AG09309 (cell line): ENCODE measurements at places on chromosomes 4 and X.

DNA sequence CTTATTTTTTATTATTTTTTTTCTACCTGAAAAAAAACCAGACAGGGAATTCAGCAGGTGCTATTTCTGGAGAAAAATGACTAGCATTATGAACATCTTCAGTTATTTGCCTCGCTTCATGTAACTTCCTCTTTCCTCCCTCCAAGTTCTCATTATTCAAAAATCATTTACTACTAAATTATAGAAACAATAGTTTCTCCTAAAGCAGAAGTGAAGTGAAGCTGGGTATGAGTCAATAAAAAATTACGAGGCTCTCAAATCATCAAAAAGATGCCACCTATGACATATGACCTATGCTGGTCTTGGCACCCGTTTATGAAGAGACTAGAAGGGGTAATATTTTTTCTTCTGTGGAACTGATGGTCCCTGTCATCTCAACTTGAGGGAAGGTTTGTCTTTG, 145.0 kb upstream of the AADAT start:
- no peak for DNase-seq

DNA sequence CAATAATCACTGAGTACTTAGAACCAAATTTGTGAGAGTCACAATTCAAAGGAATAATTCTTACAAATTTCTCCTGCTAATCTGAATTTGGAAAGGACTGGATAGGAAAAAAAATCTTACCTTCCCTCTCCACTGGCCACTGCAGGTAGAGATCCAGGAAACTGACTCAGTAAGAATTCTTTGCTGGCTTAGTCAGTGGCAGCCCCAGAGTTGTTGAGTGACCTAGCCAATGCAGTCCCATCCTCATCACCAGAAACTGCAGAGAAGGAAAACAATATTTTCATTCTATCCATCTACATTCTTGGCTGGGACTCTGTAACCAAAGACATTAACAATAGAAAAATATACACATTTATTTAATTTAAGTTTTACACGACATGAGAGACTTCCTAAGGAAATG, 572.0 kb downstream of the ADGRL3 start:
- DNase-seq, result no peak

GRCh38 chr4:188661502-188661901, 522.3 kb downstream of the TRIML1 start:
- DNase-seq, result no peak

GRCh38 chr4:99816545-99817308, at the start of gene DAPP1:
Gene DAPP1 (plus strand): TSS chr4:99816827. CDS start chr4:99816914, 87 bp downstream.
- DNase-seq, result no peak

DNA sequence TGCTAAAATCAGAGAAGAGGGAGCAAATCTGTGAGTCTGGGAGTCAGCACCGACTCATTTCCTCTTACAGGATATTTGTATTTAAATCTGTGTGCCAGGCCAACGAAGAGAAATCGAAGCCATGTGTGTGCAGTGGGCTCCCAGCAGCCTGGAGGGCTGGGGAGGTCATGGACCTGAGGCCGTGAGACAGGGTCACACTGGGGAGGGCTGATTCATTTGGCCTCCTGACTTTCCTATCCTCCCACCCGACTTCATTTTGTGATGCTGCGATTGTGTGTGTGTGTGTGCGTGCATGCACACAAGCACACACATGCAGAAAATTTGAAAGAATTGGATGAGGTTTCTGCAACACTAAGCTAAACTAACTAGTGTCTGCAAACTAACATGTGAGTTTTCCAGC, 48.7 kb upstream of the STX18 start:
- no peak for DNase-seq

DNA sequence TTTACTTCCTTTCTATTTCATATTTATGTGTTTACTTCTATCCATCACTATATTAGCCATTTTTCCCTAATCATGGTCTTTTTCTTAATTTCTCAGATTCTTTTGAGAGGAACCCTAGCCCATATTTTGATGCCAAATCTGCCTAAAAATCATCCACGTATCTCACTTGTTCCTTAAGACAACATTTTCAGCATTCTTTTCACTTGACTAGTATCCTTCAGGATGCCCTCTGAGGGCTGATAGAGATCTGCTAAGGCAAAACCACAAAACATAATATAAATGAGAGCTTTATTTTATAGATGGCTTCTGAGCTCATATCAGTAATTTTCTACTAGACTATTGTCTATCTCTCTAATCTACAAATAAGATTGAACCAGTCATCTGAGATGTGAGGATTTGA, 341.9 kb downstream of the GPM6A start:
- peak; percentile 10 for DNase-seq

GRCh38 chr4:113976741-113977525, 2.5 kb downstream of the ARSJ start:
- DNase-seq, result no peak

- no peak for DNase-seq
These were observed 15.1 kb upstream of the TNIP2 start for GRCh38 chr4:2771264-2771663.

DNA sequence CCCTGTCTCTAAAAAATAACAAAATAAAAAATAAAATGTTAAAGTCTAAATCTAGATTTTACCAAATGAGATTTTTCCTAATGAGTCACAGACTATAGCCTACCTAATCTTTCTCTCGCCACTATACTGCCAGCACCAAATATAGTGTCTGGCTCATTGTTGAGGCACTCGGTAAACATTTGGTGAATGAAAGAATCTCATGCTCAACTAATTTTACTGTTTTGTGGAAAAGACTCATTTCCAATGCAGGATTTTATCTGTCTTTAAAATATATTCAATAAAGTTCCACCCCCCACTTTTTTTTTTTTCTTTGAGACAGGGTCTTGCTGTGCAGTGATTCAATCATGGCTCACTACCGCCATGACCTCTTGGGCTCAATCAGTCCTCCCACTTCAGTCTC, 71.5 kb downstream of the PLS3 start:
- peak; percentile 7 for DNase-seq

GRCh38 chrX:31889088-31889487, 817.2 kb upstream of the FTHL17 start:
- DNase-seq, result no peak

GRCh38 chr4:103493450-103494159, 226.2 kb downstream of the TACR3 start:
- DNase-seq, result no peak

DNA sequence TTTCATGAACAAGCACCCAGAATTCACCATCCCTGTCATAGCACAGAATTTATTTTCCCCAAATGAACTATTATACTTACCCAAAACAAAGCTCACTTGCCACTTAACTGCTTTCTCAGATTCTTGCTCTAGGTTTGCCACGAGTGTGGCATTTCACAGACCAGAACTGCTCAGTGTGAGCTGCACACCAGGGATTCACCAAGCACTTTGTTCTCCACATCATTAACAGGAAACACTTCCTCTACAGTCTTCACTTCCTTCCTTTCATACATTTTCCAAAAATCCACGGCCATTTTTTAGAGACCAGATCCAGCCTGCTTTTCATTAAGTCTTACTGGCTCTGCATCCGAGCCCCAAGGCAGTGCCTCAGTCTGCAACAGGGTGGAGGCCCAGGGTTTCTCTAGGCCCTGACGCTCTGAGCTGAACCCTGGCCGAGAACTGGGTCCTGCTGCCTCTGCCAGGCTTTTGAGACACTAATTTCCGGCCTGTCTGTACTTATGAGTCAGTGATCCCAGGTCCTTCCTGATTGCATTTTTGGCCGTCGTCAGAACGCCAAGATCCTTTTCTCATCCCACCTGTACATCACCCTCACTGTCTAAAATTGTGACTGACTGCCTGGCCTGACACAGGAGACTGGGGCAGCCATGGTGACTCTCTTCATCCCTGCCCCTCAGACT, 67.6 kb upstream of the MTNR1A start:
- peak; percentile 45 for DNase-seq

- no peak for DNase-seq
These were observed 78.9 kb downstream of the MBNL3 start for GRCh38 chrX:132409780-132410556.

DNA sequence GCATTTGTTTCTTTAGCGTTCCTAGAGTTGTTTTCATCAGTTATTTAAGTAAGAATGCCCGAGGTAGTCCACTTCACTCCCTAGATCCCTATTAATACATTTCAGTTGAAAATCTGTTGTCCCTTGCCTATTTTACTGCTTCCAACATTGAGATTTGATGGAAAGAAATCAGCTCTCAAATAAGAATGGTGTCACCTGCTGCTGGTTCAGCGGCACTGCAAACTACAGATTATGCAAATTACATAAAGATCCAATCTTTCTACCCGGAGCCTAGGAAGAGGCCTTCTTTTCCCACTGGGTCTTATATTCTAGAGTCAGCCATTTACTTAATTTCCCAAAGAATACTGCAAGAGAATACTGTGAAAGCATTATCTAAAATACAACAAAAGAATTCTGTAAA, 597.6 kb upstream of the MAGEB2 start:
- no peak for DNase-seq

GRCh38 chr4:84482564-84483563, 16.2 kb downstream of the NKX6-1 start:
- no peak for DNase-seq

DNA sequence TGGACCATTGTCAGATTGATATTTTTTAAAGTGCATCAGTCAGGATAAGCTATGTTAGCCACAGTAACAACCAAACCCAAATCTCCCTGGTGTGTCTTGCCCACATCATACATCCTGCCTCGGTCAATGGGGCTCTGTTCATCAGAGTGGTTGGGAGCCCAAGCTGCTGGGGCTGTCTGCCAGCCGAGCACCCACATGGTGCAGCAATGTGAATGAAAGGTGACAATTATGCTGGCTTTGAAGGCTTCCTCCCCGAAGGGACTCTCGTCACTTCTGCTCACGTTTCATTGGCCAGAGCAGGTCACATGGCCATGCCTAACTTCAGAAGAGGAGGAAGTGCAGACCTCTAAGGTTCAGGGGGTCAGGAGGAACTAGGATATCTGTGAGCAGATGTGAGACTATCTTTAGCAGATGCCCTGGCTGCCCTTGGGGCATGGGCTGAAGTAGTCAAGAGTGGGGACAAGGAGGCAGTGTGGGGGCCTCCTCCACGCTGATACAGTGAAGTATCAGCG, 1.3 kb upstream of the JAKMIP1 start:
- no peak for DNase-seq

- no peak for DNase-seq
These were observed 214.8 kb downstream of the SPATA18 start for GRCh38 chr4:52265781-52266525.

DNA sequence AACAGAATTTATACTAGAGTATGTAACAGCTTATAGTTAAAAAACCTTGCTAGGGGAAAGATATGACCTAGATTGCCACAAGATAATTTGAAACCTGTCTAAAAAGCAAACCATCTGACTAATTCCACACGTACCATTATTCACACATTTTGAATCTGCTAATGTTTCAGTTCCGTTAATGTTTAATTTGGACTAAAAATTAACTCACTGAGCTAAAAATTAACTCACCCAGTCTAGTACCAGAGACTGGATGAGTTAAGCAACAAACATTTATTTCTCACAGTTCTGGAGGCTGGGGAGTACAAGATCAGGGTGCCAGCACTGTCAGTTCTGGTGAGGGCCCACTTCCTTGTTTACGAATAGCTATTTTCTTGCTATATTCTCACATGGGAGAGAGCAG, 231.5 kb upstream of the DIAPH2 start:
- DNase-seq, result no peak

GRCh38 chrX:133916984-133917722, 68.2 kb downstream of the GPC3 start:
- no peak for DNase-seq

GRCh38 chrX:156001001-156001666, 3.6 kb downstream of the IL9R start:
- no peak for DNase-seq

DNA sequence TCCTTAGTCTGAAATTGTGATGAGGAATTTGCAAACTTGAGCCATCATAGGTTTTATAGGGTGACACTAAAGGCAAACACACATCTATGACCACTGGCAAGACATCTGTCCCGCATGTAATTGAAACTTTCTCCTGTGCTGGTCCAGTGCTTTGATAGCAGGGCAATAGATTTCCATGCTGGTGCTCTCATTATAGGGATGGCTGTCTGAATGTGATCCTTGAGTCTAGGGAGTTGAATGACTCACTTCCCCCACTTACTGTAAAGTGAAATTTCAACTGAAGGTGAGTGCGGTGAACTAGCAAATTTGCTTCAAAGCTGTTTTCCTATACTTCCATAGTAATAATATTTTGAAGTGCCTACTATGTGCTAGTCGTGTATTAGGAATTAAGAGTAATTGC, 1630.0 kb downstream of the STIM2 start:
- no peak for DNase-seq

DNA sequence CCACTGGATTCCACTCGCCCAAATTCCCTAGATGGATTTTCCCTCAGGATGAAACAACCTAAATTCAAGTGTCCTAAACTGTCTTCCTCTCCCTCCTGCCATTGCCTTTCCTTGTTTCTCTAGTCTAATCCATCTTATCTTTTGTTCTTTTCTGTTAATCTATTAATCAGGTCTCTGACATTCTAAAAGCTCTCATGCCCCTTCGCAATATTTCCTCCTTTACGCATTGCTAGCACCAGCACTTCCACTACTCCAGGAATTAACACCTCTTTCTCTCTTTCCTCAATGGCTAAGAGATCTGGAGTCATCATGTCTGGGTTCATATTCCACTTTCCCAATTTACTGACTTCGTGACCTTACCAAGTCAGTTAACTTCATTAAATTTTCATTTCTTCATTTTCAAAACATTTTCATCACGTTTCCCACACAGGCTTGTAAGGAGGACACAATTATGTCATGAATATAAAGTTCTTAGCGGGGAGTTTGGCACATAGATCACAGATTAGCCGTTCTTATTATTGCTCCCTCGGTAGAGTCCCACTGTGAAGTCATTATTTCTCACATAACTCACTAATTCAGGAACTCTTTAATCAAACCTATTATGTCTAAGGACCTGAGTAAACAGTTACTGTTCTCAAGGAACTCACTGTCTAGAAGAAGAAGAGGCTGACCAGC, 45.3 kb downstream of the FAT4 start:
- DNase-seq, result no peak

DNA sequence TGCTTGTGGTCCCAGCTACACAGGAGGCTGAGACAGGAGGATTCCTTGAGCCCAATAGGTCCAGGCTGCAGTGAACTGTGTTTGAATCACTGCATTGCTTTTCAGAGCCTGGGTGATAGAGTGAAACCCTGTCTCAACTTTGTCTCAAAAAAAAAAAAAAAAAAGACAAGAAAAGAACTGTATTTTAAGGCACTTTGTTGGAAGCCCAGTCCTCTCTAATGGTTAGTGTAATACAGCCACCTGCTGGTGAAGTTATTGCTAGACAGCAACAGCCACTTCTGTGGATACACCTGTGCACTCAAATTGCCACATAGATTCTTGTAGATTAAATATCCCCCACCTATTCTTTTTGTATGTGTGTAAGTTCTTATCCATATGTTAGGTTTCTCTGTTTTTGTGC, 10.1 kb upstream of the FGG start:
- DNase-seq, result no peak

- DNase-seq, result no peak
These were observed 762.0 kb downstream of the GRID2 start for GRCh38 chr4:93065790-93066189.

GRCh38 chr4:78018271-78019049, 38.7 kb upstream of the FRAS1 start:
- DNase-seq, result no peak

- DNase-seq, result no peak
These were observed 81.1 kb downstream of the ATRX start for GRCh38 chrX:77704881-77705280.

GRCh38 chr4:106096454-106096853, 201.2 kb downstream of the NPNT start:
- DNase-seq, result no peak
